ENCODE measurements at places on chromosomes 4 and X.

GRCh38 chrX:146907391-146908240 is 93.1 kb upstream of the CXorf51A start:
- DNase-seq: peak; percentile 9

- no peak for DNase-seq
Measured at GRCh38 chr4:98519268-98519977, 139.0 kb downstream of the TSPAN5 start.

DNA sequence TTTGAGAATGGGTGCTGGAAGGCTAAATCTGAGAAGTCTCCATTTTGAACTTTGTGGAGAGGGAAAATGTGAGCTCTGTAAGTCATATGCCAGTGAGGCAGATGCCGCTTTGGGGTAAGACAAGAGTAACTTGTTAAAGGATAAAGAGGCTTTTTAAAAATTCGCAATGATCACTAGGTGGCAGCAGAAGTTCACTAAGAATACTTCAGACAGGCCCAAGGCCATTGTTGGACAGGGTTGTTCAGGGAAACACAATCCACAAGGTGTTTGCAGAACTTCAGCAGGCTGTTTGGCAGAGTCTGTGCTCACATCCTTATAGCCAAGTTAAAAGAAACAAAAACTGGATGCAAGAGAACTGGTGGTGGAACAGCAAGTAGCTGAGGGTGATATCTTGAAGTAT is 13.7 kb upstream of the PIGA start:
- peak; percentile 69 for DNase-seq

- no peak for DNase-seq
Measured at GRCh38 chrX:54695231-54695630, 102.8 kb downstream of the ITIH6 start.

DNA sequence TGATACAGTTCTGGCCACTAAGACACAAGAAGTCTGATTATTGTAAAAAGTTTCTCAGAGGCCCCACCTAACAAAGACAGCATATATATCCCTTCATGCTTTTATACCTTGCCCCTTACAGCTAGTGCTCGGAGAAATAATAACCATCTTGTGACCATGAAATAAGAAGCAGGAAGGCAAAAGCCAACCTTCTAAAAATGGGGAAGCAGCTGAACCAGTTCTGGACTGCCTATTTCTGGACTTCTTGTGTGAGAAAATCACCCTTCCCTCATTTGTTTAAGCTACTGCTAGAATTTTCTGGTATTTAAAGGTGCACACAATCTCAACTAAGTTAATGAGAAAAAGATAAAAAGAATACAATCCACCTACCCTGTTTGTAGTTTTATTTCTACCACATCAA is 87.5 kb downstream of the CNOT6L start:
- DNase-seq: no peak

- DNase-seq: no peak
Measured at GRCh38 chr4:14867847-14868246, 134.4 kb upstream of the CPEB2 start.

DNA sequence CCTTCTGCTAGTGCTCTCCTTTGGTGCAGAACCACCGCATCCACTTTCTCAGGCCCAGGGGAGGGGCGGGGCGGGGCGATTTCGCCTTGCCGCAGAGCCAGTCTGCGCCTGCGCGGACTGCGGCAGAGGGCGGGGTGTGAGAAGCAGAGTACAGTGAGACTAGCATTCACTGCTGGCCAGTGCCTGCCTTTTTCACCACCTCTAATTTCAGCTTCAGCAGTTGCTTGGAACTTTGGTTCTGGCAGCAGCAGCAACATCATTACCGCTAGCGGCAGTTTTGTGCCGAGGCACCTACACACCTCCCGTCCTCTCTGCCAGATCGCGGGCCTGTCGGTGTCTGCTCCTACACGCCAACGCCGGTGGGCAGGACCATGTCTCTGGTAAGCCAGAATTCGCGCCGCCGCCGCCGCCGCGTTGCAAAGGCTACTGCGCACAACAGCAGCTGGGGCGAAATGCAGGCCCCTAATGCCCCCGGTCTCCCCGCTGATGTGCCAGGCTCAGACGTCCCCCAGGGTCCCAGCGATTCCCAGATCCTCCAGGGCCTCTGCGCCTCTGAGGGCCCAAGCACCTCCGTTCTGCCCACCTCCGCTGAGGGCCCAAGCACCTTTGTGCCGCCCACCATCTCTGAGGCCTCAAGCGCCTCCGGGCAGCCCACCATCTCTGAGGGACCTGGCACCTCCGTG is at the start of gene MAGEE1:
Gene MAGEE1, plus strand, starts transcription at position 151 of the 683 bp plus-strand sequence. Its CDS starts 221 bp downstream, at position 372.
- peak; percentile 82 for DNase-seq

DNA sequence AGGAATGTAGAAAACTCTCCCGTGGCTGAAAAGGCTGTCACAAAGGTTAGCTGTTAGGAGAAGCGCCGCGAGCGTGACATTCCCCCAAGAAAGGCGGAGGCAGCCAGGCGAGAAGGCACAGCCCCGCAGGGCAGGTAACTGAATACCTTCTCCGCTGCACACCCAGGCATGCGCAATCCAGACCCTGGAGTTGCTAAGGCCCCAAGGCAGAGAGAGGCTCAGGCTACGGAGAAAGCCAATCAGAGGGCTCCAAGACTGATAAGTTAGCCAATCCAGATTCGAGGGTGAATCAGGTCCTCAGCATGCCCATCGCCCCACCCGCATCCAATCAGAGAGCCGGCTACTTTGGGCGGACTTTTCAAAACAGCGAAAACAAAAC is 485 bp upstream of the CCNG2 start:
- peak; percentile 99 for DNase-seq
